ENCODE measurements at places on chromosomes 3 and 15.

DNA sequence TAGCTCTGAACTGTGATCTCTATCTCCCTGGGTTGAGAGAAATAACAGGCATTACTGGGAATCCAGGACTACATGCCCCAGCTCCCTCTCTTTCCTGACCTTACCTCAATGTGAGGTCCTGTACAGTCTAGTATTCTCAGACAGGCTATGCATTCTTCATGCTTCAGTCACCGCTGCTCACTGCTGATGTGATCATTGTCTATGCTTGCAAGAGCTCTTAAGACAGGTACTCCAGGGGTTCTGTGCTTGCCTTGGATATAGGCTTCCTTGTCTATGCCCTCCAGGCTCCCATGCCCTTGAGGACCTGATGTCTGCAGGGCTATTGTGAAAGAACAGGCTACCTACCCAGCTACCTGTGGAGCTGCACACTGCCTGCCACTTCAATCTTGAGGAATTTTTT is 183.6 kb downstream of the MBNL1 start:
- DNase-seq = no peak

DNA sequence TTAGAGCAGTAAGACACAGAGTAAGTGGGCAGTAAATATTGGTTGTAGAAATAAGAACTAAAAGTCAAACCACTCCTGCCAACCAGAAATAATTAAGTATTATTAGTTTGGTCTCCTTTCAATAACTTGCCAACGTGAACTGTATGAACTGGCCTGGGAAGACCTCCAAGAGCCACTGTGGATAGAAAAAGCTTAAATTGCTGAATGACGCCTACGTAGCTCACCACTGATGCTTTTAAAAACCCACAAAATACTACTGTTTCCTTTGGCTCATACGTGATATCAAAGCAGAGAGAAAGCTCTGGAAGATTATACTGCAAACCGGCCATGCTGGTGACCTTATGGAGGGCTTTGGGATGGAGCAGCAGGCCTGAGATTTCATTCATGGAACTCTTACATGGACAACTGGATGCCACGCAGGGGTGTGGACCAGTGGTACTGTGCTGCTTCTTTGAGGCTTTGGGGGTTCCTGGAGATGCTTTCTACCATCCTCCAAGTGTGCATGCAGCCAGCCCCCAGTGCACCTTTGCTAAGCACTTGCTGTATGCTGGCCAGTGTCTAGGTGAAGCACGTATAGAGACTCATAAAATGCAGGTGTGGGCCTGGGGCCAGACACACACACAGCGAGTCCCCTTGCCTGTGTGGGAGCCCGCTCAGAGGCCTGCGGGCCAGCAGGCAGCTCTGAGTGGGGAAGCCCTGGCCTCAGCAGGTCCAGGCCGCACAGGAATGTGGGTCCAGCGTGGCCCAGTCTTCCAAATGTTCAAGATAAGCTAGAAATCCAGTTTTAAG is 66.8 kb downstream of the ABTB1 start:
- no peak for DNase-seq

GRCh38 chr15:63502843-63503738 is 1.3 kb upstream of the USP3 start:
- peak; percentile 40 for DNase-seq

DNA sequence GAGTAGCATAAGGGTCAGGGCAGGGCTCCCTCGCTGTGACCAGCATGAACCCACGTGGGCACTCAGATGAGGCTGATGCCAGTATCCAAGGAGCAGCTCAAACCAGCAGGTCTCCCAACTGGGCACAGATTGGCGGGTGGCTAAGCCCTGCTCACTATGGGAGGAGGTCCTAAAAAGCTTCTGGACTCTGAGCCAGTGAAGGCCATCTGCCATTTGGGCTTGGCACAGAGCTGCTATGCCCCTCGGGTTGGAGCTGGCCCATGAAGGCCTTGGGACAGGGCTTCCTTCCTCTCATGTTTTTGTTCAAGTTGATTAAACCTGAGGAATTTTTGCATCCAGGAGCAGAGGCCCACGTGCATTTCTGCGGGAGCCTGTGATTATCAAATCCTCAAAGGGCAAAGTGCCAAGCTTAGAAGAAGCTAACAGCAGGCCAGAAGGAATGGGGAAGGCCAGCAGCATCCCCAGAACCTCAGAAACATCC is 4.3 kb upstream of the STRA6 start:
- DNase-seq = peak; percentile 23

DNA sequence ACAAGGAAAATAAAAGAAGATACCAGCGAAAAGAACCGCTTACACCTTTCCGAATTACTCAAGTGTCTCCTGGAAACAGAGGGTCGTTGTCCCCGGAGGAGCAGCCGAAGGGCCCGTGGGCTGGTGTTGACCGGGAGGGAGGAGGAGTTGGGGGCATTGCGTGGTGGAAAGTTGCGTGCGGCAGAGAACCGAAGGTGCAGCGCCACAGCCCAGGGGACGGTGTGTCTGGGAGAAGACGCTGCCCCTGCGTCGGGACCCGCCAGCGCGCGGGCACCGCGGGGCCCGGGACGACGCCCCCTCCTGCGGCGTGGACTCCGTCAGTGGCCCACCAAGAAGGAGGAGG is 325 bp downstream of the ALCAM start:
- DNase-seq = peak; percentile 49

- no peak for DNase-seq
These were observed 84.3 kb downstream of the RPLP1 start for GRCh38 chr15:69536726-69537512.

- no peak for DNase-seq
These were observed 182.4 kb downstream of the ADAMTS9 start for GRCh38 chr3:64505419-64505818.

- no peak for DNase-seq
These were observed 32.4 kb downstream of the VGLL3 start for GRCh38 chr3:86958534-86958933.

DNA sequence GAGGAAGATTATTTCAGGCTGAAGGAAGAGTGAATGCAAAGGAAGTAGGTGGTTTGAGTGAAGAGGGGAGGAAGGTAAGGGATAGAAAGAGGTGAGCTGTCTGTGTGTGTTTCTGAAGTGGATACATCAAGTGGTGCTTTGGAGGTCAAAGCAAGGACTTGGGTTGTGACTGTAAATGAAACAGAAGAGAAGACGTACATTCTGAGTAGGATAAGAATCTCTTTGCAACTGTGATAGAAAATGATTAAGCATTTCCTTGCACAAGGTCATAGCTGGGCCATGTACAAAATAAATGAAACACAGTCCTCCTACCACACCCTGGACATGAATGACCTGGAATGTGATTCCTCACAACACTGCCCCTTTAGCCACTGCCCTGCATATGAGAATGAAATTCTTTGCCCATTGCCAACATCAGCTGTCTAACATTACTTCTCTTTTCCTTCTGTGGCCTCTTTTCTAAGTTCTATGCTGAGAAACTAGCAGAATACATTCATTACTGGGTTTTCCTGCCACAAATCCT is 28.3 kb upstream of the MINDY4B start:
- no peak for DNase-seq

DNA sequence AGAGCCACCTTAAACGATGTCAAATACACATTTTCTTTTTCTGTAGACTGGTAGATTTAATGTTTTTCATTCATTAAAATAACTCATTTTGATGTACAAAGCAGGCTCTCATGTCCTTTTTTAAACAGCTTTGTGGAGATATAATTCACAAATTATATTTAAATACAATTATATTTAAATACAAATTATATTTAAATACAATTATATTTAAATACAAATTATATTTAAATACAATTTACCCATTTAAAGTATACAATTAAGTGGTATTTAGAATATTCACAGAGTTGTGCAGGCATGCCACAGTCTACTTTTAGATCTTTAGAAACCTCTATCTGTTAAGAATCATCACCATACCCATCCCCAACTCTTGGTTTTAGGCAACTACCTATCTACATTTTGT is 36.4 kb upstream of the GASK1A start:
- no peak for DNase-seq

DNA sequence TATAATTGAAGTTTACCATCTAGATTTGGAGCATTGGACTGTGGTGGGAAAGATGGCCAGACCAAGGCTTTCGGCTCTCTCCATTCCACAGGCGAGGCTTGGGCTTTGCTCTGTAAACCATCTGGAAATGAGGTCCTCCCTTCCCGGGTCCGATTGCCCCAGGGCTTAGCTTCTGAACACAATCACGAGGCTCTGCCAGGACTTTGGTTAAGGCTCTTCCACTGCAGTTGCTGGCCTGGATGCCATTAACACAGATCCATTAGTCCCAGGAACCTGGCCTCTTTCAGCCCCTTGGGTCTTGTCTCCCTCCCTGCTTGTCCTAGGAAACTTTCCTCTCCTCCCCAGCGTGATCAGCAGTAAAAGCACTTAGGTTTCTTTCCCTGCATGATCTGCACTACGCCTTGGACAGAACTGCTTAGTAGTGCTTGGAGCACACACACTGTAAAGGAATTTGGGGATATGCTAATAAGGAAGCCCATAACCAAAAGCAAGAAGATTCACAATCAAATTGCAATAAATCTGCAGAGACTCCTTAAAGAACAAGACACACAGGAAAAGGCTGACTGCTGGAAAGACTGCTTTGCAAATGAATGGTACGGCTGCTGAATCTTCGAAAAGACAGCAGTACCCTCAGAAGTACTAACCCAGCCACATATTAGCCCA is 154.3 kb downstream of the ECT2 start:
- DNase-seq = no peak

- DNase-seq = no peak
These were observed 156.3 kb downstream of the LIPC start for GRCh38 chr15:58588096-58588495.

DNA sequence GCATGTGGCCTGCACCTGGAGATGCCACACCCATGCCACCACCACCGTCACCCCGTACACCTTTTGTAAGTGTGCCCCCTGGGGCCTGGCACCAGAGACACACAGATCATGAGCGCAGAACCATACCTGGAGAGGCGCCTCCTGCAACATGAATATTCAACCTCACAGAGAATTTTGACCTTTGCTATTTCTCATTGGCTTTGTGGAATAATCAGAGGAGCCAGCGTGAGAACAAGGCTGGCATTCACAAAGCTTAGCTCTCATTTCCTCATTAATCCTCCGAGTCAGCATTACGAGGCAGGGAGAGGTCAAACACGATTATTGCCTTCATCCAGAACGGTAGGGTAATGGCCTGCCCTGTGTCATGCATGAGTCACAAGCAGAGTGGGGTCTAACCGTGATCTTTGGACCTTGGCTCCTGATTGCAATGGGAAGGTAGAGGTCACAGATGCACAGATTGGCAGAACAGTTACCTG is 73.0 kb upstream of the POMGNT2 start:
- DNase-seq = no peak

DNA sequence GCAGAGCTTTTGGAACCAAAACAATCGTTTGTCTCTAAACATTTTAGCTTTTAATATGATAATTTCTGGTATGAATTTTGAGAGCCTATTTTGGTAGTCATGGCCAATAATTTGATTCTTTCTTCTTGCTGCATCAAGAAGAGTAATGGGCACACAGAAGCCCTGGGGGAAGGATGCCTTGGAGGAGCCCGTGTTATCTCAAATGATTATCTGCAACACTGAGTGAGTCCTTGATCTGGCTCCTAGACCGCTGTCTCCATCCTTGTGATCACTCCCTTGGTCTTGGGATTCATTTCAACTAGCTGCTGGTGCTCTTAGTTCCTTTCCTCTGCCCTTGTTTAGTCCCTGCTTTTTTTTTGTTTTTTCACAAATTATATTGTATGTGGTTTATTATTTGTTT is 77.9 kb upstream of the CCNL1 start:
- no peak for DNase-seq

DNA sequence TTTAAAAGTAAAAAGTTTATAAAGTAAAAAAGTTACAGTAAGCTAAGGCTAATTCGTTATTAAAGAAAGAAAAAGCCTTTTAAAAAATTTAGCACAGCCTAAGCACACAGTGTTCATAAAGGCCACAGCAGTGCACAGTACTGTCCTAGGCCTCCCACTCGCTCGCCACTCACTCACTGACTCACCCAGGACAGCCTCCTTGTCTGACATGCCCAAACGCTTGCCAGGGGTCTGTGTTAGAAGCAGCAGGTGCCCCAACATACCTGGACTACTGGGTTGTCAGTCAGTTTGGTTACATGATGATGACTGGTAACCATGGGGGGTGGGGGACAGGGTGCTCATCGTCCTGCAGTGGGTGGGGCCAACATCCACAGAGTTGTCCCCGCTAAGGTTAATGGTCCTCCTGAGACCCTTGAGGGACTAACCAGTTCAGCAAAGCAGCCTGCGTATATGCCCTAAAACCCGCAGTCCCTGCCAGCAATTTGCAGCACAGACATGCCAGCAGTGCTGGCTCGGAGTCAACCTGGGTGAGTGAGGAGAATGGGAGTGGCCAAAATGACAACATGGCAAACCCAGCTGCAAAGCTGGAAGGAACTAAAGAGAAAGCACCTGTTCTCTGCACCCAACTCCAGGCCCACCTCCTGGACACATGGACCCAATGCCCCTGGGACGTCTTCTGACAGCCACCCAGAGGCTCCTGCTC is 49.2 kb downstream of the CYFIP1 start:
- no peak for DNase-seq

DNA sequence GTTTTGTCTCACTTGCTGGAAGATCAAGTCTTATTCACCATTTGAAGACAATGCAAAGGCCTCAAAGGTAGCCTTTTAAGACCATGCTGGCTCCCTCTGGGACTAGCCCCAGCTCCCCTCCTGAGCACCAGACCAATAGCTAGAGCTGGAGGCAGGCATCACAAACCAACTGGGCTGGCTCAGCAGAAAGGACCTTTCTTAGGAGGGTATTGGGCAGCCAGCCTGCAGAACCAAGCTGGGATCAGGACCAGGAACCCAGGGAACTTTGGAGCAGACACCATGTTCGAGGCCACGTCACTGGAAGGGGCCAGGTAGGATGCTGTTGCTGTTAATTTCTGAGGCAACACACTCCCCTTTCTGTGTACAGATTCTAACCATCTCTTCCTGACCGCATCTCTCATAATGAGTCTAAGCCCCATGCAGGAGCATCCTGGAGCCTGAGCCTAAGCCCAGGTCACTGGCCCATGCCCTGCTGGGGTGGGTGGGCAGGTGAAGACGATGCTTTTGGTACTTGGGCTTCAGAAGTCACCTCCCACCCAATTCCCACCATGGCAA is 81.4 kb upstream of the KLF13 start:
- DNase-seq = no peak

DNA sequence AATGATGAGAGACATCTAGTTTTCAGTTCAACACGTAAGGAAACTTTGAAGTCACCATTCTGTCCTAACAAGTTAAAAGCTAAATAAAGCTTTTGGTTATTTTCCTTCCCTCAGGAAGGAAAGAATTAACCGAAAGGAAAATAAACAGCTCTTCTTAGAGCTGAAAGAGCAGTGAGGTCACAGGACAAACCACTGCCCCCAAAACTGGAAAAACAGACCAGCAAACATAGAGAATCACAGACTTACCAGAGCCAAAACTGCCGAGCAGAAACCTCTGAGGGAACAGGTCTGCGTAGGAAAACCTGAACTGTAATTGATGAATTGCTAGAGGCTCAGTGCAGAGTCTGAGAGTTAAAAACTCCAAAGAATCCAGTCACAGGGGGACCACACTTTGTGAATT is 14.7 kb downstream of the USP50 start:
- DNase-seq = no peak

DNA sequence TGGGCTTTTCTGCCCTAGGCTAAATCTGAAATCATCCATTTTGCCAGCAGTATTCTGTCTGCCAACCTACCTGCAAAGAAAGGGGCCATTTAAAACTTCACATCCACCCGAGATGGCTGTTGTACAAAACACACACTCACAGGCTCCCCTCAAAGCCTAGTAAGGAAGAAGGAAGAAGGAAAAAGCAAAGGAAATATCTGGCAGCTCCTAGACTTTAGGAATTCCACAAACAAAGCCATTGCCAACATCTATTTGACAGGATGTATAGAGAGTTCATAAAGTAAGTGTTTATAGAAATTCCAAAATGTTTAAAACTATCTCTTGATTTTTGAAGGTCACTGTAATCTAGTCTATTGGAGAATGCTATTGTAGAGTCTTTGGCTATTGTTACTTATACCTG is 91.9 kb upstream of the THBS1 start:
- DNase-seq = no peak
